ENCODE measurements at places on chromosomes 5 and 9.

DNA sequence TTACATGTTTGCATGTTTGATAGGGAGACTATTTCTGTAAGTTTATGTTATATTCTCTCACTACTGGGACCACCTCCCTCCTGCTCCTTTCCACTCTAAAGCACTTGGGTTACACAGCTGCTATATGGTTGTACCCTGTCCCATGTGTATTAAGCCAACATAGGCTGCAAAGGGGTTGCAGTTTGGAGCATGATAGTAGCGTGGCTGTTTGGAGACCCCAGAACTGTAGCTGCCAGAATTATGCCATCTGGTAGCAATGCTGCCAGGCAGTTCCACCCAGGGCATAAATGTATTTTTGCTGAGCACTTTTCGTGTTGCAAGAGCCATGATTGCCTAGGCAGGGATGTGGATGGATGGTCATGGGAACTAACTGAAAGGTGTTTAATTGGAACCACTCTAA is 81.8 kb downstream of the CNTLN start:
- DNase-seq: no peak

DNA sequence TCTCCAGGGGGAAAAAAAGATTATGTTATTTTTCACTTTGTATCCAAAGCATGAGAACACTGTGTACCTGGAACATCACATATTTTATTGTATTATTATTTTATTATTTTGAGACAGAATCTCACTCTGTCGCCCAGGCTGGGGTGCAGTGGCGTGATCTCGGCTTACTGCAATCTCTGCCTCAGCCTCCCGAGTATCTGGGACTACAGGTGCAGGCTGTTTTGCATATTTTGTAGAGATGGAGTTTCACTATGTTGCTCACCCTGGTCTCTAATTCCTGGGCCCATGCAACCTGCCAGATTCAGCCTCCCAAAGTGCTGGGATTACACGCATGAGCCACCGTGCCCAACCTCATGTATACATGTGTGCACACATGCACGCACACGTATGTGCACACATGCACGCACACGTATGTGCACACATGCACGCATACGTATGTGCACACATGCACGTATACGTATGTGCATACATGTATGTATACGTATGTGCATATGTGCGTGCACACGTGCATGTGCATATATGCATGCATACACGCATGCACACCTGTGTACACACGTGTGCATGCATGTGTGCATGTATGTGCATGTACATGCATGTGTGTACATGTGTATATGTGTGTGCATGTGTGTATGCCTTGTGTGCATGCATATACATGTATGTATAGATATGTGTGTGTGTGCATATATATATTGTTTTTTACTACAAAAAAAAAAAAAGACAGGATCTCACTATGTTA is 9.5 kb upstream of the UGCG start:
- DNase-seq: no peak

DNA sequence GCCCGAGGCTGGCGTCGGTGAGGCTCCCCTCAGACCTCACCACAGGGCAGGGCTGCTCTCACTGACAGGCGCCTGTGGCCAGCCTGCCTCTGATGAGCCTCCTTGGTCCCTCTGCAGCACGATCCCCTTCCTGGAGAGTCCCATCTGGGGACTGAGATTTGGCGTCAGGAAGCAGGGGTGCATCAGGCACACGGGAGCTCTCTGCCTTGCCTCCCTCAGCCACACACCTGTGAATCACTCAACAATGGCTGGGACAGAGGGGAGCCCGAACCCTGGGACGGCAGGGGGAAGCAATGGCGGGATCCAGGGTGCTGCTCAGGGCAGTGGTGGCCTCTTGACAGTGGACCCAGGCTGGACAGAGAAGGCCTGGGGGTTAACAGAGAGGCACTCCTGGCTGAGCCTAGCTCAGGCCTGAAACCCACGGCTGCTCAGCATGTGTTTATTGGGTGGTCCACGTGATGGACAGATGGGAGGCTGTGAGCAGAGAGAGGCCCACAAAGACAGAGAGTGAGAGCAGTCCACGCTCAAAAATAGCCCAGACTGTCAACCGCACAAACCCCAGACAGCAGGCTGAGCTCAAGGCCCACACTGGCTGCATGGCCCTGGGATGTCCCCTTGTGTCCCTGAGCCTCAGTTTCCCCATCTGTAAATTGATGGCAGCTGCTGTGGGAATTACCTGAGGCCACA is 11.9 kb downstream of the RASGEF1C start:
- no peak for DNase-seq

- DNase-seq: no peak
These were observed 12.1 kb upstream of the ABLIM3 start for GRCh38 chr5:149129181-149129580.

DNA sequence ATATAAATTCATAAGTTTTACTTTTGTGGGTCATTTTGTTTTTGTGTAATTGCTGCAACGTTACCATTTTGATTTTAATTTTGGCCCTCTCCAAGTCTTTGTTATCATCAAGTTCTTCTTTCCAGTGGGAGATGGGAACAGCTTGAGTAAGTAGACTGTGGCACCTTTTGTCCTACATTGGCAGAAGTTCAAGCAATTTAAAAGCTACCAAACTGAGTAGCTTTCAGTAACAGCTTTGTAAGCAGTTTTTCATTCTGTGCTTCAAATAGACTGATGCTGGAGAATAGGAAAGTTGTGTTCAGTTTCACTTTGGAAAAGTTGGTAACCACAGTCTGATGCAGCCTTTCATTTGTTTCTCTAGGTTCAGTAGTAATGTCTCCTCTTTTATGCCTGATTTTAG is 47.8 kb upstream of the TMED7 start:
- DNase-seq: no peak

DNA sequence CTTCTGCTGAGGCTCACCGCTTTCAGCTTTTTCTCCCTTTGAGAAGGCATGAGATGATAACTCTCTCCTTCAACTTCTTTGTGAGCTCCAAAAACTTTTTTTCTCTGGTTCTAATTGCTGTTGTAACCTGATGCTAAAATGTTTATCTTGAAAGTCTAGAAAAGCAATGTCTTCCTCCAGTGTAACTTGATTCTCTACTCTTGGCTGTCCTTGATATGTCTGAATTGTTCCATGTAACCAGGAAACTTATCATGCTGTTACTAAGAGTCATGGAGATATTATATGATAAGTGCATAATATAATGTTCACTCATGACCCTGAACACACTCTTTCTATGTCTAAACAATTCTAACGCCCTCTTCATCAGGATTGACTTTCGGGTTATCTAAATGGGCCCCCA is 128.0 kb upstream of the ABCA1 start:
- DNase-seq: no peak

DNA sequence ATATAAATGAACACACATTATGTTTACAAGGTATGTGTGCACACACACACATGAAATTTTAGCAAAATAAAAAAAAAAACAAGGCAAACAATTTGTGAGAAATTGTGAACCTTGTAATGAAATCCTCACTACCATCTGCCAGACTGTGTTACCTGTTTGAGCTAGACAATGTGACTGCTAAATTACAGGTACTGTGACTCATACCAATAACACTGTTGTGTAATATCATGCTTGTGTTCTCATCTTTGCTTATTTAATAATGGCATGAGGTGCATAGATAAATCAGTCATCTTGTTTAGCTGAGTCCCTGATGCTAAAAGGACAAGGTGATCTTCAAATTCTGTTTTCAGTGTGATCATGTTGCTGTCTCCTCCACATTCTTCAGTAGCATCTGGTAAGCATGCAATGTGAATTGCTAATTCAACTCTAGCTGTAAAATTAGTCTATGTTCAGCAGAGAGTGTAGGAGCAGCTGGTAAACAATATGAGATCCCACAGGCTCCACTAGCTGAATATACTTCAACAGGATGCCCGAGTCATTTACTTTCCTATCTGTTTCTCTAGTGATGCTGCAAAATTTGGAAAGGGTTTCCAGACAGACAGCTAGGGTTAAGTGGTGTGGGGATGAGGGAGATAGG is 966.3 kb upstream of the C9orf72 start:
- no peak for DNase-seq

GRCh38 chr9:36151316-36152210 is 15.0 kb downstream of the GLIPR2 start:
- DNase-seq: peak; percentile 79

DNA sequence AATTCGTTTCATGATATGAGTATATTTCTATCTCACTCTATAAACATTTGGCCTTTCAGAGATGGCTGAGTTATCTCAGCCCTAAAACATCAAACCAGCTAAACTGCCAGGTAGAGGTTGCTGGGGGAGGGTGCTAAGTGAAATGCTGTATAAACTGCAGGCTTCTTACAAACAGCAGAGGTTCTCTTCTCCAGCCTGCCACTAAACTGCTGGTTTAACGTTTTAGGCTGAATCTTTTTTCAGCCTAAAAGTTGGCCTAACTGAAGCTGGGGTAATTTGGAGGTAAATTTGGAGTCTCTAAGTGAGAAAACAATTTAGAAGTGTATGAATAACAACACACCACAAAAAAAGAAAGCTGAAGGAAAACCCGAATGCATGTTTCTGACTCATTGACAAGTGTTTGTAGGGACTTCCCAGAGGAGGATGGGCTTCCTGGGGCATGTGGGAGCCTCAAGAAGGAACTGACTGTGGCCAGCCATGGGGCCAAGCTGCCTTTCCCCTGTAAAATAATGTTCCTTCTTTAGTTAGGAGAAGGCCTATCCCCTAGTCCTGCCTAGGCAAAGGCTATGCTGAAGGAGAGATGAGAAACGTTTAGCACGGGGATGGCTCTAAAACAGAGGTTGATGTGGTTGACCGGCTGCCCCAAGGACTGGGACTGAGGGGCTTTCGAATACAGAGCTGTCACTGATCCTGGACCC is 44.3 kb downstream of the SLC28A3 start:
- peak; percentile 27 for DNase-seq

DNA sequence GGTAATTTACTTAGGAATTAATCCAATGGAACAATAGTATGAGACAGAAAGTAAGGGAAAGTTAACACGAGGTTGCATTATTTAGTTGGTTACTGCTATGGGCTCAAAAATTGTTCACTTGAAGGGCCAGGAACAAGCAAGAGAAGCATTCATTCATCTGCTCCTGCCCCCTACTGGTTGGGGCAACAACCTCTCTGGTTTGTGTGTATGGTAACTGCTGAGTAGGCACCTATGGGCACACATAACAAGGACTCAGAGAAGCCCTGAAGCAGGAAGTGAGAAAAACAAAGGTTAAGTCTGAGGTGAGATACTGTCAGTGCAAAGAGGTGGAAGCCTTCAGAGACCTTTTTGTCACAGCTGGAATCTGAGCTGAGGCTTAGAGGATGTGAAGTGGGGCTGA is 34.4 kb upstream of the RANBP6 start:
- DNase-seq: no peak

DNA sequence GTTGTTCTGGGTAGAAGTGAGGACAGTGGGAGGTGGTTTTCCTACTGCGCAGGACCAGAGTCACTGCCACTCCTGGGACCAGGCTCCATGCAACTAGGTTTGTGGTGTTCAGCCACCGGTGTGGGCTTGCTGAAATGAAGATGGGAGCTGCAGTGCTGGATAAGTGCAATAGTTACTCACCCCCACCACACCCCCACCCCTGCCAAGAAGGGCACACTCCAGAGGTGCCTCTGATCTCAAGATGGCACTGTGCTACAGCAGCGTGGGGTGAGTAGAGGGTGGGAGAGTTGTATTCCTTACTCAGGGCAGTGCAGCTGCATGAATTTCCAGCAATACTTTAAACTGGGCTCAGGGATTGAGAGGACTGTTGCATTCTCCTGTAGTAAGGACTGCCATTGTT is 187.4 kb upstream of the TLX3 start:
- DNase-seq: no peak

DNA sequence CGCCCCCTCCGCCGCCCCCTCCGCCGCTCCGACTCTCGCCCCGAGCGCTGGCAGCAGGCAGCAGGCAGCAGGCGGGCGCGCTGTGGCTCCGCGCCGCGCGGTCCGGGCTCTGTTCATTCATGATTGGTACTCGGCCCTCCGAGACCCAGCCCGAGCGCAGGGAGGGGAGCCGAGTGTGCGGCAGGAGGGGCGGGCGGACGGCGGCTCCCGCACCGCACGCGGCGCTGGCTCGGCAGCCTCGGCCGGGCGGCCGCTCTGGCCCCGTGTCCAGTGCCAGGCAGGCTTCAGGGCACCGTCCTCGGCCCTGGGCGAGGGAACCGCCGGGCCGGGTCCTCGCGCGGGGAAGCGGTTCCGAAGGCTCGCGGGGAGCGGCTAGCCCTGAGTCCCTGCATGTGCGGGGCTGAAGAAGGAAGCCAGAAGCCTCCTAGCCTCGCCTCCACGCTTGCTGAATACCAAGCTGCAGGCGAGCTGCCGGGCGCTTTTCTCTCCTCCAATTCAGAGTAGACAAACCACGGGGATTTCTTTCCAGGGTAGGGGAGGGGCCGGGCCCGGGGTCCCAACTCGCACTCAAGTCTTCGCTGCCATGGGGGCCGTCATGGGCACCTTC is at the start of gene KCNIP1:
TSS of gene KCNIP1 (plus strand) at position 31 of the 607 bp plus-strand sequence.
- no peak for DNase-seq

DNA sequence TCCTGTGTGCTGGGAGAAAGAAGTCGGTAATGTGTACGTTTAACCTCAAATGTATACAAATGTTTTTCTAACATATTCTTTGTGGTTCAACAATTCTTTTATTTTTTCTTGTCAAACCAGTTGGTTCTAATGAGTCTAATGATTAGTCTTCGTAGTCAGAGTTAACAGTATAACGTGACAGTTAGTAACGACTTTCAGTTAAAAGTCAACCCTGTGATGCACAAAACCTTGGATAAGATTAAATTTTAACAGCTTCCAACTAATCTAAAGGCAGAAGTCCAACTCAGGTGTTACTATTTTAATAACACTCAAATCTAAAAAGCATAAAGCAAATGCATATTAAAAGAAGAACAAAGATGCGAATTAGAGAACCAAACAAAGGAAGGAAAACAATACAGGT is 47.0 kb downstream of the SEMA6A start:
- DNase-seq: no peak

GRCh38 chr9:93302586-93303257 is 118.8 kb downstream of the WNK2 start:
- DNase-seq: peak; percentile 42

GRCh38 chr9:91836515-91836914 is 113.5 kb downstream of the ROR2 start:
- no peak for DNase-seq

DNA sequence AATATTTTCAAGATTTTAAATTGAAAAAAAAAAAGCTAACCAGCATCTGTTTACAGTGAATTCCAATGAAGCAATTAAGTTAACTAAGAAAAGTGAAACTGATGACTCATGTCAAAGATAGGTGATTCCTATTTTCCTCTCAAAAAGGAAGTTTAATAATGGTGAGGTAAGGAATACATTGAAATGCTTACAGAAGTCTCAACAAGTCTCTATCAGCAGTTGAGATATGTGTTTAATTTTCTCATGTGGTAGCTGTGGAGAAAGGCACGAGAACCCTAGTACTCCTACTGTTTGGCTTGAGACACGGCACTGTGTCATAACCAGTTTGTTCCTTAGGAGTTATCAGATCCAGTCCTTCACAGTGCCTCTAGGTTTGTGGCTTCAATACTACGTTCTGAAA is 114.5 kb downstream of the SLC25A46 start:
- no peak for DNase-seq

GRCh38 chr5:139700711-139701055 is 52.5 kb downstream of the CXXC5 start:
- DNase-seq: no peak

DNA sequence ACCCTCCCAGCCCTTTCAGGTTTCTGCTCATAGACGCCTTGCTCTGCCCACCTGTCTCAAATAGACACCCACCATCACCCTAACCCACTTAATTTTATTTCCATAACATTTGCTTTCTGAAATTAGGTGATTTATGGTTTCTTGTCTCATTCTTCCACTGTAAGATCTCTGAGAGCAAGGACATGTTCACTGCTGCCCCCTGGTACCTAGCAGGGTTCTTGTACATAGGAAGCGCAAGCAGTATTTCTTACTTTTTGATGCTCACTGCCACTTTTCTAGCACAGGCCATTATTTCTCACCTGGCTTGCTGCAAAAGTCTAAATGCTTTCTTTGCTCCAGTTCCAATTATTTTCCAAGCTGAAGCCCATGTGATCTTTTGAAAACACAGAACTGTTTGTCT is 16.8 kb downstream of the C9orf57 start:
- no peak for DNase-seq

Measured in activated CD4-positive, alpha-beta T cell treated with anti-CD3 and anti-CD28 coated beads for 24 hours (primary cell).